ENCODE measurements at places on chromosomes 5 and 9.

DNA sequence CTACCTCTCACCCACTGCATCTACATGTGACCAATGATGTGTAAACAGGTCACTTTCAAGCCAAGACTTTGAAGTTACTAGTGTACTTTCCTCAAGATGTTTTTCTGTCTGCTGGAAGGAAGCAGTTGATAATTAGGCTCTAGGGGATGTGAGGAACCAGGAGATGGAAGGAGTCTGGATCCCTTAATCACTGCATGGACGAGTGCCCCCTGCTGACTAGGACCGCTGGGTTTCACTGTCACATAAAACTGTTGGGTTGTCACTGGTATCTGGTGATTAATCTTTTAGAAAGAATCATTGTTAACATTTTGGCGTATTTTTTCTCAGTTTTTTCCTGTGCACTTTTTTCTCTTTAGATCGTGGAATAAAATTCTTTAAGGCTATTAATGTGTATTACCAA is 79.5 kb downstream of the SREK1 start:
- no peak for DNase-seq

- DNase-seq = no peak
Measured at GRCh38 chr9:85178474-85178873, 508.9 kb downstream of the NTRK2 start.

GRCh38 chr9:116927726-116928125 is 240.6 kb downstream of the TRIM32 start:
- no peak for DNase-seq

DNA sequence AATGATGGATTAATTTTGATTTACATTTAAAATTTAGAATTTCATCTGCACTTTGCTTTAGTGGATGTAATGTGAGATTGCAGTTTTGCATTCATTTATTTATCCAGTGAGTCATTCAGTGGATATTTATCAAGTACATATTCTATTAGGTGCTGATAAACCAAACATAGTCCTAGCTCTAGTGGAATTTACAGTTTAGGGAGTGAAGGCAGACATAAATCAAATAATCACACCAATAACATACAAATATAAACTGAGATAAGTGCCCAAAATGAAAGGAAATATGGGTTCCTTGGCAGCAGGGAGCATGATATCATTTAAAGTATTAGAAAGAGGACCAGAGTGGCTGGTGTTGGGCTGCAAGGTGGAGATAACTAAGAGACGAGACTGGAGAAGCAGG is 14.7 kb upstream of the NIPBL start:
- no peak for DNase-seq

DNA sequence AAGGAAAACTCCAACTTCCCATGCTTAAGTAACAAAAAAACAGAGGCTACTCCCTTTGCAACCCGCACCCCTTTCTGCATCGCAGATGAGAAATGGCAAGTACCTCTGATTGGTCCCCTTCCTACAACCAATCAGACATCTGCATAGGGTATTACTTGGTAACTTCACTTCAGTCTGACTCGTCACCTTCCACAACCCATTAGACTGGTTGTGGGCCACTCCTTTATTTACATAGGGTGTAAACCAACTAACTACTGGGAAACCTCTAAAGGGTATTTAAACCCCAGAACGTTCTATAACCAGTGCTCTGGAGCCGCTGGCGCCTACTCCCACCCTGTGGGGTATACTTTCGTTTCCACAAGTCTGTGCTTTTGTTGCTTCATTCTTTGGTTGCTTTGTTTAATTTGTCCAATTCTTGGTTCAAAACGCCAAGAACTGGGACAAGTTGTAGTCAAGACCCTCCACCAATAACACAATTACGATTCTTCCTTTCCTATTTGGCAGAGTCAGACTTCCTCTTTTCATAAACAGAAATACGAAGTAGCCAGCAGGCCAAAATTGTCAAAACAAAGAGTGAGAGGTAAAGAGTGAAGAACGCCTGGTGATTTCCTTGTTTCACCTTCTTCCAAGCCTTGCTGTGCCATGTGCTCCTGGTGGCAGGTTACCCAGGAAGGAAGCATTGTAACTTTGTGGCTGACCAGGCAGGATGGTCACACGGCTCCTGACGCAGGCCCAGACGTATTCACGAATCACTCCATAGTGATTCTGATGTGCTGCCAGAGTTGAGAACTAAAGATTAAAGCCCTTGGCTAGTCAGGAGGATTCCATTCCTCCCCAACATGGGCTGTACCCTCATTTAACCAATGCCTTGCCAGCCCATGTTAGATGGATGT is 477.4 kb downstream of the ARHGEF28 start:
- DNase-seq = no peak

GRCh38 chr9:99373912-99374311 is 151.8 kb downstream of the SEC61B start:
- DNase-seq = no peak

DNA sequence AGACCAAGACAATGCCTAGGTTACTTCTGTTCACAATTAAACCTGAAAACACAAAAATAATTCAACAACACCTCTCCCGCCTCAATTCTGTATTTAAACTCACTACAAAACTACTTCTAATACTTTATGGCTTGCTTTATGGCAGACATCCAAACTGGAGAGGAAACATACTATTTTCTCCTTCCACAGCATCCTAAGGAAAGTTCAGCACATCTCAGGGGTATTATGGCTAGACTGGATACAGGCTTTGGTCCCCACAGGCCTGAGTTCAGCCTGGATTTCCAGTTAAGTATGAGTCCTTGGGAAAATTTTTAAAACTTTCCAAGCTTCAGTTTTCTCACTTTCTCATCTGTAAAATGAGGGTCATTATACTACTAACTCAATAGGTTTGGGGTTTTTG is 480.2 kb downstream of the CAAP1 start:
- no peak for DNase-seq

DNA sequence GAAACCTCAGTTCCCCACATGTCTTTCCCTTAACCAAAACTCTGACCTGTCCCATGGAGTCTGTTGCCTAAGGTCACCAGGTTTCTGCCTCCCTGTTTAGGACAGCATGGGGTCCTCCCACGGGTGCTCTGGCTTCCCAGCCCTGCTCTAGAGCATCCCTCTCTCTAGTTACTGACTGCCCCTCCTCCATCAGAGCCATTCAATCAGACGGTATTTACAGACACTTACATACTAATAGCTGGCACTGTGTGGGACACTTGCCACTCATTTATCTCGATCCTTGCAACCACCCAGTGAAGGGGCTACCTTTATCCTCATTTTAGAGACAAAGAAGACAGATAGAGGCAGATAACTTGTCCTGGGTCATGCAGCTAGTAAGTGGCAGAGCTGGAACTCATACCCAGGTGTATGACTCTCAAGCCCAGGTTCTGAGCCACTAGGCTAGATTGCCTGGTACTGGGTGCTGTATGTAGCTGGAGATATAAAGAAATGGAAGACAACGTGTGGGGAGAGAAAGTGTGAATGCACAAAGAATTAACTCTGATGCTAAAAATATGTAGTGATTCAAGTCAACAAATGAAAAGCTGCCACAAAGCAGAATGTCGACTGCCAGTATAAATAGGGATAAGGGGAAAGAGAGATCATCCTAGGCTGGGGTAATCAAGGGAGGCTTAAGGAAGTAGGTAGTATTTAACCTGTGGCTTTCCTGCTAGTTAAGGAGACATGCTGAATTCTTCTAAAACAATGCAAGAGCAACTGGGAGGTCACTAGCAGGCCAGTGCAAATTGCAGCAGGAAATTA is 52.5 kb upstream of the PDE8B start:
- no peak for DNase-seq

DNA sequence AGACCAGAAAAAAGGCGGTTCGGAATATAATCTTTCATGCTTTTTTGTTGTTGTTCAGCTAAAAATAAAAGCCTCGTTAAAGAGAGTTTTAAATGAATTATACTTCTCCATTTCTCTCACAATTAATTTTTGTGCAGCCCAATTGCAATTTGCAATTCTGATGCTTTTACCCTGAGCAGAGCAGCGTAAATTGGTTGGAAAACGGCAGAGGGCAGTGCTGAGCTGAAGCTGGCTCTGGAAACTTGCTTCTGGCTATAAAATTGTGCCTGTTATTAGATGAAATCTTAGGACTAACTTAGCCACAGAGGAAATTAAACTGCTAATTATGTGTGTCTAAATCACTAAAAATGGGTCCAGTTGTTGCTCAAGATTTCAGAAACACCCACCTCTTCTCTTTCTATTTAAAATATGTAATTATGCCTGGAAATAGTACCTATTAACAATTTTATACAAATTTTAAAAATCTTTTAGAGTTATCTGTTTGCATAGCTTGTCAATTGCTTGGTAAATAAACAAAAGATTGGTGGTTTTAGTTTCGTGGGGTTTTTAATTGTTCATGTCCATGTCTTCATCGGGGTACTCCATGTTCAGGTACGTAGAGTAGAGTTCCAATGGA is 441.8 kb upstream of the TLE4 start:
- DNase-seq = peak; percentile 46

GRCh38 chr5:61467766-61468482 is 135.9 kb downstream of the ZSWIM6 start:
- DNase-seq = no peak

DNA sequence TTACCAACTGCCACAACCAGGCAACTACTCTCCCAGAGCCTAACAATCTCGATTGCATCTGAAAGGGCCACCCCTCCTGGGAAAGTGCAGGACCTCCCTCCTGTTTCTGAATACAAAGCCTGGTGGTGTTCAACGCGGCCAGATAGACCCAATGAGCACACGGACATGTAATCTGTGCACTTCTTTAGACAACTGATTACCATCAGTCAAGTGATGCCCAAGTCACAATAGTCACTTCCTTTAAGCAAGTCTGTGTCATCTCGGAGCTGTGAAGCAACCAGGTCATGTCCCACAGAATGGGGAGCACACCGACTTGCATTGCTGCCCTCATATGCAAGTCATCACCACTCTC is 739 bp downstream of the C9orf72 start:
- DNase-seq = no peak

DNA sequence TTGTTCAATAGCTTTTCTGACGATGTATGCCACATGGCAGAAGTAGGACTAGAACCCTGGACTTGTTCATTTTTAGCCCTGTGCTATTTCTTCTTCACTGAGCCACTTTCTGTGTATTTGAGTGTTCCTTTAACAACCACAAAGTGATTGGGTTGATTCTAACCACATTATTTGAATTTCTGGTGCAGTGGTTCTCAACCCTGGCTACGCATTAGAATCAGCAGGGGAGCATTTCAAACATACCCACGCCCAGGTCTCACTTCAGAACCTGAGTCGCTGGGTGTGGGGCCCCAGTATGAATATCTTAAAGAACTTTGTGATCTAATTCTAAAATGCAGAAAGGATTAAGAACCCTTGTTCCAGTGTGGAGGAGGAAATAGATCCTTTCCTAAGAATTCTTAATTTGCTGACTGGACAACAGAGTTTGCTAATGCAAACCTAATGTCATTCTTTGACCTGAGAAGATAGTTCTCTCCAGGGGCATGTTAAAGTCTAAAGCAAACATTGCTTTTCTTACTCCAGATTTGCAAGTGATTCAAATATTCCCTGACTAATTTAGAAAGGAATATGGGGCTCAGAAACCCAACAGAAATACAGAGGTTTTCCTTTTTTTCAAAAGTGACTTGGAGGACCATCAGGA is 75.4 kb upstream of the GDNF start:
- no peak for DNase-seq

DNA sequence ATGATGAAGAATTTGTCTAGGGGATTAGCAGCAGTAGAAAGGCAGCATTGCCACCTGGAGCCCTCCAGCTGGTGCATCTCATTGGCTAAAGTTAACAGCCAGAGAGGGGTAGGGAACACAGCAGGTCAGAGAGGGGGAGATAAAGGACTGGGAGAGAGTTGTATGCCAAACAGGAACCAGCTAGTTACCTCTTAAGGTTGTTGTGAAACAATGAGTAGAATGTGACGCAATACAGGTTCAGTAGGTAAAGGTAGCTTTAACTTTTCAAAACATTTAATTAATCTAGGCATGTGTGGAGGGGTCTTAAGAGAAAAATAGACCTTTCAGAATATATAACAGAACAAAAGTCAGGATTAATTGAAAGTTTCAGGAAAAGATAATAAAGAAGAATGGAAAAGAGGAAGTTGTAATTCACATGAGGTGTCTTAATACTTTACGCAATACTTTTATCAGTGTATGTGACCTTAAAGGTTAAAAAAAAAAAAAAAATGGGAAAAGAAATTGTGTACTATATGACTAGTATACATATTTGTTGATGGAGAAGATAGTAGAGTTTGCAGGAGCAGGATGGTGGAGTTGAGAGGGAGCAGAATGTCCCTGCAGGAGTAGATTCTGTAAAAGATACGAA is 14.3 kb downstream of the FBXO38 start:
- no peak for DNase-seq

All from lower lobe of right lung (tissue), 2 donors.